CD4-positive, CD25-positive, alpha-beta regulatory T cell (primary cell): ENCODE measurements at places on chromosomes 6 and 20. TPM values are rescaled to one million over a fixed set of nuclear protein-coding genes. Genes with fewer than 3 reads are reported as not detected.

- no peak for DNase-seq
Measured at GRCh38 chr6:92715991-92716390, 703.4 kb downstream of the EPHA7 start.

Gene VSX1
- total RNA-seq = not detected

- no peak for DNase-seq
Measured at GRCh38 chr20:53934421-53935343, 135.7 kb downstream of the BCAS1 start.

DNA sequence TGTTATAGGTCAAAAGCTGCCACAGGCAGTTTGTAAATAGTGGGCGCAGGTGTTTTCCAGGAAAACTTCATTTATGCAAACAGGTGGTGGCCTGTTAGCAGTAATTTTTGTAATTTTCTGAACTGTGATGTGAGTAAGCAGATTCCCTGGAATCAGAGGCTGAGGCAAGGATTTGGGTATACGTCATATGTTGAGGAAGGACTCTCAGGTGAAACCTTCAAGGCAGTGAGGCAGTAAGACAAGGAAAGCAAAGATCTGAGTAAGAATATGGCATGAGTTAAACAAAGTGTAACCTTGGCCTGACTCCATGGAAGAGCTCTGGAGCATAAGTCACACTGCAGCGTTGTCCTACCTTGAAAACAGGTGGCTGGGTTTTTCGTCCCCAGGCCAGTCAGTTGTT is 291.1 kb upstream of the BTBD3 start:
- DNase-seq = no peak

Gene SLX4IP
- total RNA-seq = 4.1 TPM

GRCh38 chr20:10550204-10551118 is 115.4 kb downstream of the SLX4IP start:
- DNase-seq = no peak
